ENCODE measurements at places on chromosomes 13 and 19.

DNA sequence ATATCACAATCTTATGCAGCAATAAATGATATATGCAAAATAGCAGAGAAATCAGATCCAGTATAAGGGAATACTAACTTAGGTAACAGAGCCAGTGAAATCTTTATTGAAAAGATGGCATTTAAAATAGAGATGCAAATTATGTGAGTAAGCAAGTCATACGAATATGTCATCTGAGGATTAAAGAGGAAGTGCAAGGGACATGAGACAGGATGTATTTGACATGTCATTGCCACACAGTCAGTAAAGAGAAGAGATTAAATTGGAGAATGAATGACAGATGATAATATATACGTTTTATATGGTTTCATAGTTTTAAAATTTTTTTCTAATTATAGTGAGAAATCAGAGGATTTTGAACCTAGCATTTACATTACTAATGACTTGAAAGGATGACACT is 426.4 kb downstream of the SLITRK5 start:
- DNase-seq = no peak

DNA sequence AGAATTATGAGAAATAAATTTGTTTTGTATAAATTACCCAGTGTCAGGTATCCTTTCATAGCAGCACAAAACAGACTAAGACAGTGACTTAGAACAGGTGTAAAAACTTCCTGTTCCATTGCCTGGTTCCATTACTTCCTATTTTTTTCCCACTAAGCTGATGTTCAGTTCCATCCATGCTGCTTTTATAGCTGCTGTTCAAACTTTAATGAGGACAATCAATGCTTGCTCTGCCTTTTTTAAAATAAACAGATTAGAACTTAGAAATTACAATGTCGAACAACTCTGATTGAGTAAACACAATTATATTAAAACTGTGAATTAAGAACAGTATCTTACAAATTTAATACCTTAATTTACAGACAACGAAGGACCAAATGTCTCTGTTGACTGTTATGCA is 818.9 kb downstream of the OLFM4 start:
- no peak for DNase-seq

GRCh38 chr19:6769006-6769619 is 1.9 kb upstream of the SH2D3A start:
- no peak for DNase-seq

GRCh38 chr13:43694146-43694664 is 92.6 kb downstream of the ENOX1 start:
- no peak for DNase-seq

DNA sequence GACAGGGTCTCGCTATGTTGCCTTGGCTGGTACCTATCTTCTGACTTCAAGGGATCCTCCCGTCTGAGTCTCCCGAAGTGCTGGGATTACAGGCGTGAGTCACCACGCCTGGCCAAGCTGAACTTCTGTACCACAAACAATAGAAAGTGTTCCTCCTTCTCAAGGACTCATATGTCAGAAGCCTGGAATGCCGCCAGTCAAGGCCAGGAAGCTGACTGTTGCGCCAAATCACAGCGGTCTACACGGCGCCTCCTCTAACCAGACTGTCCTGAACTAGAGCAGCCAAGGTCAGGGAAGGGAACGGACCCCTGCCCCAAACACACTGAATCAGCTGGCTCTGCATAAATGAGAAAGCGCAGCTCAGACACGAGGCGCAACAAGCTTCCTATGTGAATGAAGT is 14.6 kb downstream of the RAB20 start:
- DNase-seq = no peak

DNA sequence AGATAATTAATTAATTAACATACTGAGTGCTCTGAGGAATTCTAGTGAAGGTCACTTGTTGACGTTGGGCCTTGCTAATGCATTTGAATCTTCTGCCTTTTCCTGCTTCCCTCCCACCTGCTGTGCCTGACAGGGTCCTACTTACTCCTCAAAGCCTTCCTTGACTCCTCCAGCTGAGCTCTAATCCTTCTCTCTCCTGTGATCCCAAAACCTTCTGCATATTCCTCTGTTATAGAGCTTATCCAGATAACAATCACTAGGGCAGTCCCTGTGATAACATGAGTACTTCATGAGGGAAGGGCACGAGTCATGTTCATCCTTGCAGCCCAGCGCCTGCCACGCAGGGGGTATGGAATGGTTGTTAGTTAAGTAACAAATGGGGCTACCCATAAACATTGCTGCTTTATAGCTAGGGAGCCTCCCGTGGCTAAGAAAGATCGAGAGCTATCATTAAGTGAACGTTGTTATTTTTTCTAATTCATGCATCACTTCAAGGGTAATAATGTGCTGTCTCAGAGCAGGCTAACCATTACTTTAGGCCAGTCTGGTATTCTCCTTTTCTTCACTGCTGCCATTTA is 19.1 kb upstream of the SPATA13 start:
- DNase-seq = no peak

DNA sequence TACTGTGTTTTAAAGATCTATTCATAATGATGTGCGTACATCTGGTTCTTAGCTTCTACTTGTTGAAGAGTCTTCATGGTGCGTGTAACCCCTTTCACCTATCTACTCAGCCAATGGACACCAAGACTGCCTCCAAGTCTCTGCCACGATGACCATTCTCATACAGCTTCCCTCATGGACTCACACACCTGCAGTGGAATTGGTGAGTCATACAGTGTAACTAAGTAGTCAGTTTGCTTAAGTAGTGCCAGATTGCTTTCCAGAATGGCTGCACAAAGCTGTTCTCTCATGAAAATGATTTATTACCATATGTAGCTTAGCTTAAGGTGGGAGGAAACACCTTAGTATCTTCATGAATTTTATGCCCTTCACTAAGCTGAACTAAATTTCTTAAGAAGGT is 112.3 kb downstream of the AKAP11 start:
- DNase-seq = no peak

DNA sequence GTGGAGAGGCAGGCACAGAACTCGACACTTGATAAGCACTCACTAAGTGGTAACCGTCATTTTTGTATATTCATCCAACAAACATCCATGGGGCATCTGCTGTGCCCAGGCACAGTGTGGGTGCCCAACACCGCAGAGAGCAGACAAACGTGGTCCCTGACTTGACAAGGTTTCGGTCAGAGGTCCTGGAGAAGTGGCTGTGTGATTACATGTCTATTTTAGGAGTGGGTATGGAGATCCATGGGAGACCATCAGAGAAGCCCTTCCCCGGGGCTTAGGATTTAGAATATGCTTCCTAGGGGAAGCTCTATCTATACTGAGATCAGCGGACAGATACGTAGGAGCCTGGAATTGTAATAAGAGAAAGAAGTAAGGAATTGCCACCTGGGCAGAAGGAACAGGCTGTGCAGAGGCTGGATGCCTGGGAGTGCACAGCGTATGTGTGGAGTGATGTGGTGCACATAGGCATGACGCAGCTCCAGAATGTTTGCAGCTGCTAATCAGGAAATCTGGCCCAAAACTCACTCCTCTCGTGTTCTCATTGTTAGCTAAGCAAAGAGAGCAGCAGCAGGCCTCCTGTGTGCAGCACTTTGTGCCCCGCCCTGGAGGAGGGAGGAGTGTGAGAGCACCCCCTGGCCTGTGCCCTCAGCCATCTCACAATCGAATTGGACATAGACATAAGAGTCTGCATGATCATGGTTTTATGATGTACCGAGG is 23.0 kb upstream of the IRS2 start:
- no peak for DNase-seq

DNA sequence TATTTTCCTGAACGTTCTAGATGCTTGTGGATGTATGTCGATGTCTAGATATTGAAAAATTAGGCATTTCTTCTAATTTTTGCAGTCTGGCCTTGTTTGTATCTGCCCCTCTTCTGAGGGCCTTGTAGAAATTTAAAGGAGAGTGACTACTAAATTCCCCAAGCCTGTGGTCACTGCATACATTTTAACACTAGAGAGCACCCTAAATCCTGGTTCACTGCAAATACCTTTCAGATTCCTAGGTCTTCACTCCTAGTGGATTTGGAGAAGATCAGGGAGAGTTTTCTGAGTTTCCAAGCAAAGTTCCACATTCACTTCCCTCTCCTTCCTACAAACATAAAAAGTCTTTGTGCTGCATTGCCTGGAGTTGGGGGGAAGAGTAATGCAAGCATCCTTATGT is 1272.5 kb downstream of the OLFM4 start:
- no peak for DNase-seq

GRCh38 chr19:14081797-14082674 is 3.5 kb downstream of the C19orf67 start:
- peak; percentile 71 for DNase-seq

DNA sequence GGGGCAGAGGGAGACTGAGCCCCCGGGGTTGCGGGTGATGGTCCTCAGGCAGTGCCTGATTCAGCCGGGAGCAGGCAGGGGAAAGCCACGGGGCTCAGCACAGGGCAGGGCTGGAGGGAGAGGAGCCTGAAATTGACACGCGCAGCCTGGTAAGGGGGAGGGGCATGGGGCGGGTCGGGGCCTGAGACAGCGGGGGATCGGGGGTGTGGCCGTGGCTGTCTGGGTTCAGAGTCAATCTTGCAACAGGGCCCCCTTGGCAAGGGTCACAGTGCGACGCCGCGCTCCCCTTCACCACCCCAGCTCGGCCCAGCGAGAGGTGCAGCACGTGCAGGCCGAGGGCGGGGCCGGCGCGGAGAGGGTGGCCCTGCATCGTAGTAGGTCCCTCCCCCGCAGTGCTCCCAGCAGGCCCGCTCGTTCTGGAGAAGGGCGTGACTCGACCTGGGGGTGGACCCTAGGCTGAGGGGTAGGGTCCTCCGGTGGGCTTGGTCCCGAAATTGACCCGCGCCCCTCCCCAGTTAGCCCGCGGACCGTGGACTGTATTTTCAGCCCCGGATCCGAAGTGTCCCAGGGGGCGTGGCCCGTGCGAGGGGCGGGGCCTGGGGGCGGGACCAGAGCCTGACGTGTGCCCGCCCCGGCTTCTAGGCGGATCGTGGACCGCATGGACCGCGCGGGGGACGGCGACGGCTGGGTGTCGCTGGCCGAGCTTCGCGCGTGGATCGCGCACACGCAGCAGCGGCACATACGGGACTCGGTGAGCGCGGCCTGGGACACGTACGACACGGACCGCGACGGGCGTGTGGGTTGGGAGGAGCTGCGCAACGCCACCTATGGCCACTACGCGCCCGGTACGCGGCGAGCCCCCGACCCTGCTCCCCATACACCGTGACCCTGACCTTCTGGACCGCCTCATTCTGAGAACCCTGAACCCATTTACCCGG is 6.0 kb downstream of the RCN3 start:
- peak; percentile 84 for DNase-seq

GRCh38 chr19:9757544-9758501 is 10.7 kb downstream of the ZNF846 start:
- DNase-seq = no peak

DNA sequence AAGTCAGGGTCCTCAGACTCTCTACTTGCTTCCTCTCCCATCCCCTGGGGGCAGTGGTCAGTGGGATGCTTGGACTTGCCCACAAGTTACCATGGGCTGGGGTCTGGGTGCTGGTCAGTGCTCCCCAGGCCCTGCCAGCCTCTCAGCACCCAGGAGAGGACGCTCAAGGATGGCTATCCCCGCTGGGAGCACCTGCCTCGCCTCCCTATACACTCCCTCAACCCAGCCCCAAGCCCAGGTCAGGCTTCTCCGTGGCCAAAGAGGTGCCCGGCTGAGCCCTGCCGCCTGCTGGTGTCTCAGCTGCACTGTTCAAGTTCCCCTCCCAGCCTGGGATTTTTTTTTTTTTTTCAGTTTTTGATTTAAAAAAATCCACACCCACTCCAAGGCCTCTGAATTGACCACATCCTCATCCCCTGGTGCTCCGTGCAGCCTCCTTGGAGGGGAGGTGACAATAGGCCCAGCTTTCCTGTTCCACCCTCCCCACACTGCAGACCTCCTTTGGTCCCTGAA is 10.8 kb downstream of the F2RL3 start:
- DNase-seq = no peak

DNA sequence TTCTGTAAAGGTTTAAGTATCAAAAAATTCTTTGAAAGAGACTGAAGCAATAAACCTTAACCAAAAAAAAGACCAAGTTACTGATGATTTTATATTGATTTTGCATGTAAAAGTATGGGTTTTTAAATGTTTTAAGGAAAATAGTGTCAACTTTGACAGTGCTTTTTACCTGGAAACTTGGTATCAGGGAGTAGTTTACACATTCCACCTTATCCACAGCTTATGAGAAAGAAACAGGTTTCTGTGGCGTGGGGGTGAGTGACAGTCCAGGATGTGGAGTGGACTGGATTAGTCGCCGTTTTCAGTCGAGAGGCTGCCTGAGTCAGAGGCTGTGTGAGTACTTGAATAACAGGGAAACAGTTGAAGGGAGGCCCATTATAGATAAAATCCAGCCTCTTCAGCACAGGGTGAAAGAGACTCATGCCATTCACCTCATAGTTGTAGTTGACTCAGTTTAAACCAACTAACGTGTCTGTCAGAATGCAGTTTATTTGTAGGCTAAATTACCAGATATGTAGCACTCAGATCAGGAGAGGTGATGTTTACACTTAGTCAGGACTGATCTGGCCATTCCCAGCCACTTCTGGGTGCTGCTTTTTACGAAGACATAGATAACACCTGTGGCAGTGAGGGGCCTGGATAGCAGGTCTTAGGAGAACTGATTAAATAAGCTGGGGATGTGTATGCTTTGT is 595 bp upstream of the GPR183 start:
- DNase-seq = no peak

- DNase-seq = no peak
These were observed 53.9 kb upstream of the FLT1 start for GRCh38 chr13:28548872-28549271.

GRCh38 chr13:96041326-96042110 is 11.7 kb downstream of the UGGT2 start:
- no peak for DNase-seq

DNA sequence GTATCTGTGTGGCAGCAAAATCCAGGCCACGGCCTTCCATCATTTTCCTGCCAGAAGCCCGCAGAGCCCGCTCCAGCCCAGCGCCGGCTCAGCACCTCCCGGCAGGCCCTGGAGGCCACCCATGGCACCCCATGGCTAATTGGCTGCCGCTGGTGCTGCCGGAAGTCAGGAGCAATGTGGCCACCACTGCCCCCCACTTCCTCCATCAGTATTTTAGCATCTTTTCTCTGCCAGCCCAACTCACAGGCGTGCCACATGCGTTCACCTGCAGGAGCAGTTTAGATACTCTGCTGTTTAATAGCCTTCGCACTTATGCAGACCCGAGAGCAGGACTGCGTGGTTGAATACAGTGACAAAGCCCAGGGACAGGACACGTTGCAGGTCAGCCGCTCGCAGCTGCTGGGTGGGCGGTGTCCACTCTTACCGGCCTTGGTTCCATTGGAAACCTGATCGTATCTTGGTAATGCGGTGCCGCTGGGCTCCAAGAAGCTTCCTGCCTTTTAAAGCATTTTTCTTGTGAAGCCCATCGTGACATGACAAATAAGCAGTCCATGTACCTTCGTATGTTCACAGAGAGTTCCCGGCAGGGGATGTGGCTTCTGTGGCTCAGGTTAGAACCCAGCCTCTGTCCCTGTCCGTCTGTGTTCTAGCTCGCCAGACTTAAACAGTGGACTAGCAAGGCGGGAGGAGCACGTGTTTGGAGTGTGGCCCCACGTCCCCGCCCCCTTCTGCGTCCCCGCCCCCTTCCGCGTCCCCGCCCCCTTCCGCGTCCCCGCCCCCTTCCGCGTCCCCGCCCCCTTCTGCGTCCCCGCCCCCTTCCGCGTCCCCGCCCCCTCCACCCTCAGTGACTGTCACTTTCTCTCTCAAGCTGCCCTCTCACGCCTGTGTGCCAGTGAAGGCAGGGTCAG is 162.0 kb upstream of the SOX1 start:
- DNase-seq = no peak

Measured in CD8-positive, alpha-beta memory T cell (primary cell).